SJSA1 (cell line): ENCODE measurements at places on chromosomes 12 and 14. TPM values are rescaled to one million over a fixed set of nuclear protein-coding genes. Genes with fewer than 3 reads are reported as not detected.

The BMAL2 gene
- 39.5 and 47.8 TPM in 2 replicates for total RNA-seq

The ACOT6 gene
- total RNA-seq, result not detected in 2 replicates

The LTBP2 gene
- 1.3 and 2.2 TPM in 2 replicates for total RNA-seq

The KNTC1 gene
- 60.2 and 94.3 TPM in 2 replicates for total RNA-seq

The DDX54 gene
- 45.4 and 79.6 TPM in 2 replicates for total RNA-seq

The KCNH3 gene
- total RNA-seq, result 0.08 and 0.53 TPM in 2 replicates

The ETV6 gene
- 5.9 and 8.0 TPM in 2 replicates for total RNA-seq

The KCNA1 gene
- total RNA-seq, result not detected in 2 replicates

The TBX3 gene
- 28.8 and 37.4 TPM in 2 replicates for total RNA-seq

The AMN gene
- not detected in 2 replicates for total RNA-seq

The SLC41A2 gene
- total RNA-seq, result 1.7 TPM in 1 of 2 replicates, not detected in the other

The PROX2 gene
- not detected in 2 replicates for total RNA-seq

The PPFIA2 gene
- total RNA-seq, result 0.47 and 1.1 TPM in 2 replicates

The PDE3A gene
- total RNA-seq, result 0.13 TPM in 1 of 2 replicates, not detected in the other

The SLC6A13 gene
- not detected in 2 replicates for total RNA-seq

The SPATA7 gene
- total RNA-seq, result 3.7 and 11.2 TPM in 2 replicates

The C12orf50 gene
- total RNA-seq, result not detected in 2 replicates

The MSI1 gene
- not detected in 2 replicates for total RNA-seq

The RFLNA gene
- total RNA-seq, result not detected in 2 replicates

The CCDC177 gene
- total RNA-seq, result not detected in 2 replicates

The GPR84 gene
- not detected in 2 replicates for total RNA-seq

The NFYB gene
- total RNA-seq, result 29.5 and 35.9 TPM in 2 replicates

The GPR137C gene
- 2.8 and 4.1 TPM in 2 replicates for total RNA-seq

The IL31 gene
- total RNA-seq, result not detected in 2 replicates

The RD3L gene
- not detected in 2 replicates for total RNA-seq

The ABCC9 gene
- 0.63 and 1.4 TPM in 2 replicates for total RNA-seq

The TTC9 gene
- total RNA-seq, result 0.18 and 0.38 TPM in 2 replicates

The GALNT4 gene
- total RNA-seq, result 9.4 and 10.2 TPM in 2 replicates

The BLOC1S1 gene
- total RNA-seq, result 82.0 and 91.9 TPM in 2 replicates

The ARHGDIB gene
- 50.8 TPM in 2 replicates for total RNA-seq

The LRRIQ1 gene
- not detected in 2 replicates for total RNA-seq

The TPH2 gene
- 0.11 TPM in 1 of 2 replicates, not detected in the other for total RNA-seq

The RTL1 gene
- not detected in 2 replicates for total RNA-seq

The SPX gene
- 0.50 and 1.1 TPM in 2 replicates for total RNA-seq

The IL23A gene
- 1.4 TPM in 1 of 2 replicates, not detected in the other for total RNA-seq

The INHBE gene
- total RNA-seq, result 2.2 and 2.5 TPM in 2 replicates

The NINJ2 gene
- not detected in 2 replicates for total RNA-seq

The AGAP2 gene
- 0.78 and 0.89 TPM in 2 replicates for total RNA-seq

The DDN gene
- total RNA-seq, result 0.34 TPM in 1 of 2 replicates, not detected in the other

The TPPP2 gene
- not detected in 2 replicates for total RNA-seq
